ENCODE measurements at places on chromosomes 4 and X. TPM values are rescaled to one million over a fixed set of nuclear protein-coding genes. Genes with fewer than 3 reads are reported as not detected.

The BBS12 gene
- polyA plus RNA-seq: 5.7 TPM

The FAM47B gene
- polyA plus RNA-seq: not detected

The NPFFR2 gene
- 1.3 TPM for polyA plus RNA-seq

The SMIM10L2A gene
- 47.0 TPM for polyA plus RNA-seq

The ARX gene
- 0.26 TPM for polyA plus RNA-seq

The GASK1B gene
- polyA plus RNA-seq: 75.9 TPM

The OTC gene
- 0.27 TPM for polyA plus RNA-seq

The ETDB gene
- polyA plus RNA-seq: not detected

The TLR7 gene
- 4.6 TPM for polyA plus RNA-seq

All from spinal cord (tissue), 10 donors.